ENCODE measurements at places on chromosomes 4 and X.

DNA sequence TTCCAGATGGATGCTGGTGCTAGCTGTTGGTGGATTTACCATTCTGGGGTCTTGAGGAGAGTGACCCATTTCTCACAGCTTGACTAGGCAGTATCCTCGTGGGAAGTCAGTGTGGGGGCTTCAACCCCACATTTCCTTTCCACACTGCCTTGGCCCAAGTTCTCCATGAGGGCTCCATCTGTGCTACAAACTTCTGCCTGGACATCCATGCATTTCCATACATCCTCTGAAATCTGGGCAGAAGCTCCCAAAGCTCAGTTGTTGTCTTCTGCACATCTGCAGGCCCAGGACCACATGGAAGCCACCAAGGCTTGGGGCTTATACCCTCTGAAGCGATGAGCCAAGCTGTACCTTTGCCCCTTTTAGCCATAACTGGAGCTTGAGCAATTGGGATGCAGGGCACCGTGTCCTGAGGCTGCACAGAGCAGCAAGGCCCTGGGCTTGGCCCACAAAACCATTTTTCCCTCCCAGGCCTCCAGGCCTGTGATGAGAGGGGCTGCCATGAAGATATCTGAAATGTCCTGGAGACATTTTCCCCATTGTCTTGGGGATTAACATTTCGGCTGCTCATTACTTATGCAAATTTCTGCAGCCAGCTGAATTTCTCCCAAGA lies 248.7 kb upstream of the ANKRD50 start:
- DNase-seq, result no peak

GRCh38 chr4:77843628-77844027 lies 19.0 kb upstream of the MRPL1 start:
- peak; percentile 22 for DNase-seq

- DNase-seq, result no peak
Measured at GRCh38 chr4:20180509-20180908, 71.2 kb upstream of the SLIT2 start.

DNA sequence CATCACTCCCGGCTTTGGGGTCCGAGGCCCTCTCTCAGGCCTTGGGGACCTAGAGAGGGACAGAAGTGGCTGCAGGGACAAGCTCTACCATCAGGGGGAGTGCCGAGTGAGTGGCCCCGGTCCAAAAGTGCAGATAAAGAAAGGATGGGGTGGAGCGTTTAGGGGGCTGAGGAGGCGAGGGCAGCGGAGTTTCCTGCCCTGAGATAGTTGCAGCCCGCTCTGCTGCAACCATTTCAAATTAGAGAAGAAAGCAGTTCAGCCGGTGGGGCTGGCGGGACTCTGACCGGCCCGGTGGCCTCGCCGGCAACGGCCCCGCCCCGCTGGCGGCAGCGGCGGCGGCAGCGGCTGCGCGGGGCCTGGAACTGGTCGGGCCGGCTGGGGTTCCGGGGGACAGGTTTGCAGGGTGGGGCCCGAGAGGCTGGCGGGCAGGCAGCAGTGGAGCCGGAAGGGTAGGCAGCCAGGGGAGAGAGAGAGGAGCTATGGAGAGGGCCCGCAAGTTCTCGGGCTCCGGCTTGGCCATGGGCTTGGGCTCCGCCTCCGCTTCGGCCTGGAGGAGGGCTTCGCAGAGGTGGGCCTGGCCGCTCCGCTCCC lies 7.6 kb downstream of the DLG3 start:
- DNase-seq, result peak; percentile 50

DNA sequence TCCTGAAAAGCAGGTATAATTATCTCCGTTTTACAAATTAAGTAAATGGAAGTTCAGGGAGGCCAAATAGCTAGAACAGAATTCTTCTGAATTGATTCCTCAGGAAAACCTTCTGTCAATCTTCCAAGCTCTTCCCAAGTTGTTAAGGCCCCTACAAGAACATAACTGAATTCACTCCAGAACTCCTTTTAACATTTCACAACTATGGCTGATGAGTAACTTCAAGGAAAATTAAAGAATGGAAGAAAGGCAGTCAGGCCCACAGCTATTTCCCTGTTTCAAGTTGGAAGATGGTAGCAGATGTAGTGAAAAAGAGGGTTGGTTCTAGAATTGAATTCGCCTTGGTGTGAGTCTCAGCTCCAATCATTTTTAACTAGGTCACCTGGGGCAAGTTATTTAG lies 15.9 kb downstream of the SETD7 start:
- DNase-seq, result no peak

DNA sequence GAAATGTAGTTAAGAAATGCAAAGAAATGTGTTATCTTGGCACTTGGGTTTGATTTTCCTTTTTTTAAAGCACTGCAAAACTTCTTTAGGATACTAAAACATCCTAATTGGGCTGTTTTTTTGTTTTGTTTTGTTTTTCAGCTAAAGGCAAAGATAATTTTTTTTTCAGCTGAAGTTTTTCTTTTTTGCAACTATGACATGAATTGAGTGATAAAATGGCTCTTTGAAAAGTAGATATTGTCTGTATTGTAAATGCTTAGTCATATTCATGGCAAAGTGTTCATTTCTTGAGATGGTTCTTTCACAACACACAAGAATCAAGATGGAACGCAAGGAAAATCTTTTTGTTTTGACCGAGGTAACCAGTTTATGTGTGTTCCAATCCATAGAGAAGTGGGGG lies 35.1 kb downstream of the KLF3 start:
- DNase-seq, result no peak

DNA sequence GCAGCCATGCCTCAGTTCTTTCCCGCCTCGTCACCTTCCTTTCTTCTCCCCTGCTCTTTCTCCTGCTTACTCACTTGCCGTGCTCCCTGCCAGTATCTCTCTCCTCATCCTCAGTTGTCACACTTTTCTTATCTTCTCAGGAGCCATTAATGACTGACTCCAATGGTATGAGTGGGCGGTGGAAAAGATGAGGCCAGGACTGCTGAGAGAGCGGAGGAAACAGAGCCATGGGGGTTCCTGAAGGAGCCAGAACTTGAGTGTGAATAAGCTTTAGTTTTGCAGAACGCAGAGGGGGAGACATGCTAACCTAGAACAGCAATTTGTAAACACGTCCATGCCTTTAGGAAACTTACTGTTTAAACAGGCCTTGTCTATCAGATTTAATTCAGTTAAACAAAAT lies 126.5 kb downstream of the CHIC2 start:
- DNase-seq, result no peak

DNA sequence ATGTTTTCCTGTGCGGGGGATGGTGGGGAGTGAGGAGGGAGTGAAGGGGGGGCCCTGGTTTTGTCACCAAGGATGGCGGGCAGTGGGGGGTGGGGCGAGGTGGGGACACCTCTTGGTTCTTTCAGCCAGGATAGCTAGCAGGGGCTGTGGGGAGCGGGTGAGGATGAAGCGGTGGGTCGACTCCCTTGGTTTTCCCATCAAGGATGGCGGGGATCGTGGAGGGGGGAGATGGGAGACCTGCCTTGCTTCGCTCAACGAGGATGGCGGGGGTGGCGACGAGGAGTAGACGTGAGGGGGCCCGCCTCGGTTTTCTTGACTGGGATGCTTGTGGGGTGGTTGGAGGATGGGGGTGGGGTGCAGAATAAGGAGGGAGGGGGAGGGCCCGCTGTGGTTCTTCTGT lies 643 bp downstream of the FHL1 start:
- no peak for DNase-seq

- no peak for DNase-seq
Measured at GRCh38 chr4:7906171-7906701, 33.4 kb downstream of the AFAP1 start.

- no peak for DNase-seq
Measured at GRCh38 chrX:104330966-104331365, 76.2 kb upstream of the ESX1 start.

DNA sequence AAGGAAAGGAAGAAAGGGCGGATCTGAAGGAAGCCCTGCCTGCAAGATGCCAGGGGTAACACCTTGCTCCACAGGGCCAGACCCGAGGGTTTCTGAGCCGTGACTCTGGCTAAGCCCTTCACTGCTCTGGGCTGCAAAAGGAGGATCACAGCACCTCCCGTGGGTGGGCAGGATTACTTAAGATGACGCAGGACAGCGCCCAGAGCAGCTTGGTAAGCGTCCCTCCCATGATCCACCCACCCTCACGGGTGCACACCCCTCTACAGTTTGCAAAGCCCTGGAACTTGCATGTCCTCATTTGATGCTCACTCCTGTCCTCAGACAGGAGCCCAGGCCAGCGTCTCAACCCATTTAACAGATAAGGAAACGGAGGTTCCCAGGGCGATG lies 64.9 kb downstream of the CRMP1 start:
- DNase-seq, result no peak

- no peak for DNase-seq
Measured at GRCh38 chrX:17984415-17984814, 123.3 kb upstream of the RAI2 start.

- no peak for DNase-seq
Measured at GRCh38 chr4:4952273-4952672, 67.0 kb downstream of the CYTL1 start.

DNA sequence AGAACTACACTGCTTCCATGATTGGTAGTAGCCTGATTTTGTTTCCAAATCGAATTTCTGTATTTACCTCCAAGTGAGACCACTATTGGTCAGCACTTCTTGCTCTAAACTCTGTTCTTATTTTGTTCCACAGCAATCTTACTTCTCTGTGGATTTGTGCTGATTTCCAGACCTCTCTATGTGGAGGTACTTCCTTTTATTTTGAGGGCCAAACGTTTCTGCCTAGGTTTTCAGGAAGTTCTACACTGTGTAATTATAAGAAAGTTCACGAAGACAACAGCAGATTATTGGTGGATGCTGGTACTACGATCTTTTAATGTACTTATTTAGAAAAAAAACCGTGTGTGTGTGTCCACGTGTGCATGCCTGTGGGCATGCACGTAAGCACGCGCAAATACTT lies 46.7 kb downstream of the DTHD1 start:
- DNase-seq, result no peak

DNA sequence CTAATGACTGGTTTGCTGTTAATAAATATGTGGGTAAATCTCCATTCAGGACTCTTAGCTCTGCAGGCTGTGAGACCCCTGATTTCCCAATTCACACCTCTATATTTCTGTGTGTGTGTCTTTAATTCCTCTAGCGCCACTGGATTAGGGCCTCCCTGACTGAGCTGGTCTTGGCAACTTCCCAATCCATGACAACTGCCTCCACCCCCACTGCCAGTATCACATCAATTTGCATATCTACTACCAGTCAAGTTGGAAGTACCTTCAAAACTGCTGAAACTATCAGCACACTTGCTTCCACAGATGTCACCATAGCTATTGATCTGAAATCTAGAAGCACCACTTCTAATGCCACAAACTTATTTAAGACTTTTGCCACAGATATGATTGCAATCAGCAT lies 27.6 kb downstream of the OPRPN start:
- no peak for DNase-seq

DNA sequence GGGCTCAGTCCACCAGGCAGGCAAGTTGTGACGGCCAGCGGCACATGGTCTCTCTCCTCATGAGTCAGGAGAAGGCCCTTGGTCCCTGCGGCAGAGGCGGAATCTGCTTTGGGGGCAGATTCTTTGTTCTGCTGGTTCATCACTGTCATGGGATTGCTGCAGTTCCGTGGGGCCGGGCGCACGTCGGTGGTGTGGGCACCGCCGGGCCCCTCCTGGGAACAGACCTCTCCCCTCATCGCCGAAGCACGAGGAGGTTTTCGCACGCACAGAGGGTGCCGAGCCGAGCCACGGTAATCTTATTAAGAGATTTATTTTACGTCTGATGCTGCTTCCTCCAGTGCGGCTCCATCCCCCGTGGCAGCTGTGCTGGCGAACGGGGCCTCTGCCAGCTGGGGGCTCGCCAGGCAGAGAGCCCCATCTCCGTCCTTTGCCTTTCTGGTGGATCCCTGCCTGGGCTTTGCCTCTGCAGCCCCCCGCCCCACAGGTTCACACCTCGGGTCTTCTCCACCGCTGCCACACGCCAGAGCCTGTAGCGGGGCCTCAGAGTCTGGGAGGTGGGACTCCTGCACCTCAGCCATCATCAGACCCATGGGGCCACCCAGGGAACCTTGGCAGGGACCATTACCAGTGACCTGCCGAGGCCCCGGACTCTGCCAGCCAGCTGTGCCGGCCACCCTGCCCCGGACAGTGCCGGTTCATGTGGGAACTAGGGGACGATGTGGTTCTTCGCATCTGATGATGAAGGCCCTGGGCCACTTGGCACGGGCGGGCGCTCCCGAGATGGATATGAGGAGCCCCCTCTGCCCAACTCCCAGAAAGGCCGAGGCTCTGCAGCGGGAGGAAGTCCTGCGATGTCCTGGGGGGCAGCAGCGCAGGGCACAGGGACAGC lies 86.7 kb upstream of the NKX1-1 start:
- no peak for DNase-seq

GRCh38 chrX:153441296-153441695 lies 4.6 kb downstream of the TREX2 start:
- DNase-seq, result no peak

GRCh38 chr4:169070071-169070894 lies 60.2 kb upstream of the CBR4 start:
- no peak for DNase-seq

DNA sequence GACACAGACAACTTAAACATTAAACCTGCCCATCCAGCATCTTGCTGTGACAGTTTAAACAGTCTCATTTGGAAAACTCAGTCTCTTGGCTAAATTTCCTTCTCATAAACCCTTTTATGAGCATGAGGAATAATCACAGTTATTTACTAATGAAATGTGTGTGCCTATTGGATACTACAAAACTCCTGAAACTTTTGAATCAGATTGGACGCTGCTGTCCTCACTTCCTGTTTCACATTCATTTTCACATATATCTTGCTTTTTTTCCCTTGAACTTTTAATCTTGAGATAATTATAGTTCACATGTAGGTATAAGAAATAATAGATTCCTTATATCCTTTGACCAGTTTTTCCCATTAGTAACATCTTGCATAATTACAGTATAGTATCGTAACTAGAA lies 111.7 kb downstream of the CDKL5 start:
- no peak for DNase-seq

DNA sequence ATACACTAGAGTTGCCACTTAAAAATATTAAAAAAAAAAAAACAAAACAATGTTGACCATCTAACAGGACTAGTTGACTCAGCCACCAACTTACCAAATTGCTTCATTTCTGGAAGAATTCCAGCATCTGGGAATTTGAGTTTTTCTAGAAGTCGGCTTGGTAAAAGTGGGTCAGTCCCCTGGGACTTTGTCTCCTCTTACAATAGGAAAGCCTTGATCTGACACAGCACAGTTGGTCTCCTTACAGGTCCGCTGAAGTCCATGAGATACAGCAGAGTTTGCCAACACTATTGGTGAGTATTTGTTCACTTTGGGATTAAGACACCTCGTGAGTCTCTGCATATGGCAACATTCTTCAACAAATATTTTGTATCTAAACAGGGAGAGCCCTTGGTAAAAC lies 18.2 kb upstream of the DDIT4L start:
- no peak for DNase-seq

Measured in activated CD4-positive, alpha-beta T cell treated with anti-CD3 and anti-CD28 coated beads, Interleukin-2, Interleukin-4, amounts not matched to agents 100 ng/mL and 50 ng/mL, durations not matched to agents 16 hours and 8 hours (primary cell).